NCI-H1694 treated with DMSO at 0.1 percent for 48 hours (cell line): ENCODE measurements at places on chromosomes 2 and 18.

DNA sequence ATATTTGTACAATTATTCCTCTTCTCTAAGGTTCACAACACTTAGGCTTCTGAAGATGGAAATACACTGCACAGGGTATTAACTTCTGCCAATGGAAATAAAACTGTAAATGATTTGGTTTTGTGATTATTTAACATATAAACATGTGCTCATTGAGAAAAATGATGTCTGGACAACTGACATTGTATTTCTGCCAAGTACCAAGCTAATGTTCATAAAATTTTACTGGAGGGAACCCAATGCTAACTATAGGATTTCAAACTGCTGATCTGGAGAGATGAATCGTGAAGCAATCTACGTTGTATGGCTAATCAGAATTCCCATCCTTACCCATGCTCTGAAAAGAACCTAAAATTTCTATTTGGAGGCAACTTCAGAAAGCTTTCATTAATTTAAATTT lies 279.7 kb downstream of the NRXN1 start:
- DNase-seq = peak; percentile 92

DNA sequence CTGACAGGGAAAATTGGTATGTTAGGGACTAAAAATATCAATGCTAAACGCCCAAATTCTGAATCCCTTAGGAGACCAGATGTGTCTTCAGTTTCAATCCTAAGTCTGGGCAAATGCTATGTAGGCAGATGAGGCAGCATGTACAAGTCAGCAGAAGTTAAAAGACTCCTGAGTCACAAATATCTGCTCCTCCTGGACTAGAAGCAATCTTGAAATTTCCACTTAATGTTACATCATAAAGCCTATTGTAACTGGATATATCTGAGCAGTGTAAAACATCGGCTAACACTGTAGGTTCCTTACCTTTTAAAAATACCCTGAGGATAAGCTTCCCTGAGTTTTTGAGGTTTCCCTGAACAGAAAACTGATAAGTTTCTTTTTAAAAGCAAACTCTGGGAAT lies 1087.6 kb upstream of the PIK3C3 start:
- no peak for DNase-seq

- no peak for DNase-seq
Observed at GRCh38 chr2:11534746-11535484, 1.1 kb downstream of the GREB1 start.

GRCh38 chr2:15725782-15726112 lies 134.1 kb downstream of the DDX1 start:
- DNase-seq = no peak

- no peak for DNase-seq
Observed at GRCh38 chr2:206988884-206989283, 49.6 kb downstream of the CPO start.

DNA sequence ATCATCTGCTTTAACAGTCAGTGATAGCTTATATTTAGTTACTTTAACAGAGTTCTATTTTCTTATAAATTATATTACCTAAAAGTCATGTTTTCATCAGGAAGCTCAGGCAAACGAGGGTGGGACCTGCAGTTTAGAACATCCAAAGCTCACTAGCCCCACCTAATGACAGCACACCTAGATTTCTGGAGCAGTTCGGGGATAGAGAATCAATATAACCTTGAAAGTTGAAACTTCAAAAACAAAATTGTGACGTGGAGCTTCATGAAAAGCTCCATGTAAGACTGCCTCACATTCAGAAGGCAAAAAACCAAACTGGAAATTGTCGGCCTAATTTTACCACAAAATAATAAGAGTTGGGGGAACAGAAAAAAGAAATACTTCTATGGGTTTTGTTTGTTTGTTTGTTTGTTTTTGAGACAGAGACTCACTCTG lies 185.9 kb upstream of the CCDC150 start:
- DNase-seq = peak; percentile 7
